ENCODE measurements at places on chromosomes 3 and 15. TPM values are rescaled to one million over a fixed set of nuclear protein-coding genes. Genes with fewer than 3 reads are reported as not detected.

The TP53BP1 gene
- 38.7 TPM for total RNA-seq

The PTX3 gene
- total RNA-seq, result not detected

The ABHD14A gene
- total RNA-seq, result 13.8 TPM

The TM4SF4 gene
- not detected for total RNA-seq

The CX3CR1 gene
- 0.21 TPM for total RNA-seq

The COL6A5 gene
- total RNA-seq, result not detected

The SCN11A gene
- not detected for total RNA-seq

The CEMIP gene
- not detected for total RNA-seq

The SKOR1 gene
- 0.09 TPM for total RNA-seq

The ECE2 gene
- total RNA-seq, result not detected

The ADGRG7 gene
- total RNA-seq, result not detected

The GAP43 gene
- total RNA-seq, result not detected

DNA sequence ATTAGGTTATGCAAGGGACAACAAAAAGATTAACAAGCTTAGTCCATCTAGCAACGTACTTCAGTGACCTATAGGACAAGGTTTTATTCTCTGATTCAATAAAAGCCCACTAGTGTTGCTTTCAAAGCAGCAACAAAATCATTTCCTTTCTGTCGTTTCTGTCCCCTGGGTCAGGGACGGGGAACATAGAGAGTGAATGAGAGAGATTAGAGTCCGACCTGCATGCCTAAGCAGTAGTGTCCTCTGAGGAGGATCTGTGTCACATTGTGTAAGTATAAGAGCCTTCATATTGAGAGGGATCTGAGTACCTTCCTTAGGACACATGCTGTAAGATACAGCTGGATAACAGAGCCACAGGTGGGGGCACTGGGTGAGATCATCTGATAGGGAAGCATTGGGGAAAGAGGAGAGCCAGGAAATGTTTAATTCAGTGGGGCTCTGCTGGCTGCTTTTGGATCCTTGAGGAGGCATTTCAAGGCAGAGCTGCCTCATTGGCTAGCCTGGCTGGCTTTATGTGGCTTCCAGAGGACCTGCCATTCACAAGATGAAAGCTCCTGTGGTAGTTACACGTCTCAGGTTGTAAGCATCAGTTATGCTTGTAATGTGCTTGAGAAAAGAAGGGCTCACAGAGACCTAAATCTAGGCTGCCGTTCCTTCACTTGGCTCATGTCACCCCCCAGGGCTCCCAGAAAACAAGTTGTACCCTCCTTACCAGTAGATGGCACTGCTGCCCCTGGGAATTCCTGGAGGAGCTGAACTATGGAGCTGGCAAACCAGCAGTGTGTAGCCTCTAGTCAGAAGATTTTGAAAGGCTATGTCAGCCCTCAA is 2.7 kb downstream of the TMEM108 start:
- peak; percentile 69 for DNase-seq

- no peak for DNase-seq
Observed at GRCh38 chr3:36319680-36320079, 60.6 kb upstream of the STAC start.

DNA sequence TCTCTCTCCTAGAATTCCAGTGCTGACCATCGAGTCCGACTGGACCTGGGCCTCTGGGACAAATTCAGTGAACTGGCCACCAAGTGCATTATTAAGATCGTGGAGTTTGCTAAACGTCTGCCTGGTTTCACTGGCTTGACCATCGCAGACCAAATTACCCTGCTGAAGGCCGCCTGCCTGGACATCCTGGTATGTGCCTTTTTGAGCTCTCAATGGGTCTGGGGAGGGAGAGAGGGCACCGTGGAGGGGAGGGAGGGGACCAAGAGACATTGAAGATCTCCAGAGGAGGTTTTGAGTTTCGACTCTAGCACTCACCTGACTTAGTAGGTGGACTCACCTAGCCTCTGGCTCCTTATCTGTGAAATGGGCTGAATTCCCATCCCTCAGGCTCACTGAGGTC is 84.2 kb downstream of the TOP2B start:
- no peak for DNase-seq

GRCh38 chr3:109137761-109138160 is 1.2 kb downstream of the C3orf85 start:
- DNase-seq, result no peak

GRCh38 chr3:41106691-41107090 is 92.6 kb upstream of the CTNNB1 start:
- DNase-seq, result no peak

DNA sequence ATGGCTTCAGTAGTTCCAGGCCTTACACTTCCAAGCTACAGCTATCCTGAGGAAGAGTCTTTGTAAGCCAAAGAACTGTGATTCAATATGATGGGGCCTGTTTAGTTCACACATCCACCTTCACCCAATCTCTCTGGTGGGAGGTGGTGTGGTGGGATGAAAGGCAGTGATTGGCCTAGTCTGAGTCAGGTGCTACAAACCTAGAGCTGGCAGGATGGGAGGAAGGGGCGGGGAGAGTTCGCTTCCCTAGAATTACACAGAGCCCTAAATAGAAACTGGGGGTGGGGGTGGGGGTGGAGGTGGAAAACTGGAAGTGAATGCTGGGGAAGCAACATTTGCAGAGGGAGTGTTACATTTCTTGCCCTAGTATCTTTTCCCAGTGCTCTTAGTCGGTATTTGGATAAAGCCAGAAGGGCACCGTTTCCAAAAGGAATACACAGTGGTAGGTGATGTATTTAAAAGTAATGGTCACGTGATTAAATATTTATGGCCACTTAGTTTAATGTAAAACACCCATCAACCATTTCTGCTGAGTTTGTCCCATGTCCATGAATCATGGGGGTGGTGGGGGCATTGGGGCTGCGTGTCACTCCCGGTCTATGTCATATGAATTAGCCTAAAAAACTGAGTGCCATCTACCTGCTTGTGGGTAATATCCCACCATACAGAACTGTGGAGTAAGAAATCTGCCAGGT is 247.6 kb upstream of the PROK2 start:
- DNase-seq, result no peak

DNA sequence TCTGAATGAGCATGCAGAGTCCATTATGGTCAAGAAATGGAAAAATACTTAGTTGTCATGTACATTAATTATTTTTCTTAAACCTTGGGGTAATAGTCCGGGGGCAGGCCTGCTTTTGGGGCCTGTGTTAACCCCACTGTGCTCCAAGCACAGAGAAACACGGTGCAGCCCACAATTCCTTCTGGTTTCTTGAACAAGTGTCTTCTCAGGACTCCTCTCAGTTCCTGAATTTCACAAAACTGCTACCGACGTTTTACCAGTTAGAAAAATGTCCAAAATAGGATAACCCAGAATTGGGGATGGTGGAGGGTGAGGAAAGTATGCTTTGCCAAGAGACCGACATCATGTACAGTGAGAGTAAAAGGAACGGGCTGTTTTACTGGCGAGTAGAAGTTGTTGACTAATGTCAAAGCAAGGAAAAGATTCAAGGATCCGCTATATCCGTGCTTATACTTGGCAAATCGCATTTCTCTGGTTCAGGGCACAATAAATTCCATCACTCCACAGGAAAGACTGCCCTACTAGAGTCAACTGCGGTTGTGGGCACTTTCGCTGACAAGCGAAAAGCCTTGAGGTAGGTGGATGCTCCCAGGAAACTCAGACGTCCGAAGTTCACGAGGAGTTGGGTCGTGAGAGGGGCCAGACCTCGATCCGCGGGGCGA is 495 bp upstream of the NXPE3 start:
- no peak for DNase-seq

DNA sequence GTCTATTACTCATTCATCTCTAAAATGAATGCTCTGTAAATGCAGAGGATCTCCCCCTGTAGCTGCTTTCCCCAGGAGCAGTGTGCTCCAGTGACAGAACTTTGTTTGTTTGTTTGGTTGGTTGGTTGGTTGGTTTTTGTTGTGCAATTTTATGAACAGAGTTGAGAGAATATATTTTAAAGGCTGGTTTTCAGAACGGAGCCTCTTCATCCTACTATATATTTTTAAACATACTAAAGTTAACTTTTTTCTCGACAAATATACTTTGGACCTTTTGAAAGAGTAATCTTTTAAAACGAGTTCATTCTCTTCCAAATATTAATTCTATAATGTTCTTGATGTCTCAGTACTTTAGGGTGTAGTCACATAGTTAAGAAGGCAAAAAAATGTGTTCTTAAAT is 20.2 kb downstream of the RYR3 start:
- DNase-seq, result no peak

GRCh38 chr3:187274977-187275338 is 16.6 kb downstream of the MASP1 start:
- DNase-seq, result no peak

DNA sequence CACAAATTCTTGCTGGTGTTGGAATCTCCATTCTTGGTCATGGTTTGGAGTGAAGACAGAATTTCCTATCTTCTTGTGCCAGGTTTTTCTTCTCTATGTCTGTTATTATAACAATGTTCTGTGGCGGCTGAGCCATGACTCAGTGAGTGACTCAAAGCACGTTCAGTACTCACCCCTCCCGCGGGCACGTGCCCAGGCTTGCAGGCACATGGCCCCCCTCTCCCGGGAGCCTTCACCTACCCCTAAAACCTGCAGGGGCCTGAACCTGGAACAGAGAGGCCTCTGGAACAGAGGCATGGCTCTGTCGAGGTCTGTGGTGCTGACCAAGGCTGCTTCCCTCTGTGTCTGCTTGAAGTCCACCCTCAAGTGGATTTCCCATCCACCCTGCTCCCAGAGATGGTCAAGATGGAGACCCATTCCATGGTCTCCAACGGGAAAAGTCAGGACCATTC is 27.6 kb downstream of the PLXNB1 start:
- DNase-seq, result no peak

GRCh38 chr3:118833075-118833474 is 201.6 kb downstream of the IGSF11 start:
- no peak for DNase-seq

- DNase-seq, result no peak
Observed at GRCh38 chr3:37907371-37907770, 45.7 kb downstream of the CTDSPL start.

DNA sequence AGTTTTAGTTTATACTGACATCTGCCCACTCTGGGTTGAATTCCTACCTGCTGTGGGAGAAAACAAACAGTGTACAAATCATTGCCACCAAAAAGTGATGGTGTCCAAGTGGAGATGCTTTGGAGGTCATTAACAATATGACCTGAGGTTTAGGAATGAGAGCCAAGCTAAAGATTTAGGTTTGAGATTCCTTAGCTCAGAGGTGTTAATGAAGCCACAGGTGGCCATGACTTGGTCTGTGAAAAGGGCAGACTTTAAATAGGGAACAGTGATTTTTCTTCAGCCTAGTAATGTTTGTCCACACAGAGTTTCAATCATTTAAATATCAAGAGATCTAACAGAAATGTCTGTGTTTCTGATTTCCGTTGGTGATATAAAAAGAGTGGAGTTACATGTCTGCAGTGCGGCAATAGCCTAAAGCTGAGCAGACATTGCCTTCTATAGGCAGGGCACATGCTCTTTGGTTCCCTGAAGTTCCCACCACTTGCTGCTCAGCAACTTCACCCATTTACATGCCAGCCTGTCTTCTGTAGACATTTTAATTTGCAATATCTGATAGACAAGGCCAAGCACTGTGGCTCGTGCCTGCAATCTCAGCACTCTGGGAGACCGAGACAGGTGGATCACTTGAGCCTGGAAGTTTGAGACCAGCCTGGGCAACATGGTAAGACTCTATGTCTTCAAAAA is 423.2 kb downstream of the IL5RA start:
- no peak for DNase-seq

DNA sequence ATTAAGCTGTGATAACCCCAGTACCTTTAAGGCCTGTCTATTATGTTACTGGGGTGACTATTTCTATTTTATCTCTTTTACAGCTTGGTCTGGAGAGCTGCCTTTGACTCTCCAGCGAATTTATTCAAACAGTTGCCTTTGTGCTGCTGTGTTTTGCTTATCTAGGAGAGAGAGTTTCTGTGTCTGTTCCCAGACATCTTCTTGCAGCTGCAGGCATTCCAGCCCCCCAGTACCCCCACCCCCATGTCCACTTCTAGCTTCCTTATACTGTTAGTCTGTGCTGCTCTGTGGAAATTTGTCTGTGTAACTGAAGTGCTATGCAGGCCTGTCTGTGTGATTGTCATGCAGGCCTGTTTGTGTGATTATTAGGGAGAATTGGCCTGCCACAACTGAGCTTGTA is 713.7 kb upstream of the SEMA6D start:
- no peak for DNase-seq

DNA sequence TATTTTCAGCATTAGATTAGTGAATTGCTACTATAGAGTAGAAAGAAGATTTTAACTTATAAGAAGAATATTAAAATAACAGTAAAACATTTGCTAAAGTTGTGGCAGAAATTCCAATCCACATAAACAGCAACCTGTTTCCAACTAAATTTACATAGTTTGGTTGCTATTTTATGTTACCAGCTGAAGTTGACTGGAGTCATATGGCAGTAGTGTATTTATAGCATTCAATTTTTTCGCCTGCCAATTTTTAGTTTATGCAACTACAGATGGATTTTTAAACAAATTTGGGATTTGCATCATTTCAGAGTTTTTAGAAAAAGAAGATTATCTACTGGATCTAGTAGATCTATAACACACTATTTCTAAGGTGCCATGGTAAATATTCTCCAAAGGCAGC is 332.5 kb upstream of the BCHE start:
- DNase-seq, result no peak

GRCh38 chr3:42556089-42556632 is 25.6 kb downstream of the SEC22C start:
- peak; percentile 87 for DNase-seq

DNA sequence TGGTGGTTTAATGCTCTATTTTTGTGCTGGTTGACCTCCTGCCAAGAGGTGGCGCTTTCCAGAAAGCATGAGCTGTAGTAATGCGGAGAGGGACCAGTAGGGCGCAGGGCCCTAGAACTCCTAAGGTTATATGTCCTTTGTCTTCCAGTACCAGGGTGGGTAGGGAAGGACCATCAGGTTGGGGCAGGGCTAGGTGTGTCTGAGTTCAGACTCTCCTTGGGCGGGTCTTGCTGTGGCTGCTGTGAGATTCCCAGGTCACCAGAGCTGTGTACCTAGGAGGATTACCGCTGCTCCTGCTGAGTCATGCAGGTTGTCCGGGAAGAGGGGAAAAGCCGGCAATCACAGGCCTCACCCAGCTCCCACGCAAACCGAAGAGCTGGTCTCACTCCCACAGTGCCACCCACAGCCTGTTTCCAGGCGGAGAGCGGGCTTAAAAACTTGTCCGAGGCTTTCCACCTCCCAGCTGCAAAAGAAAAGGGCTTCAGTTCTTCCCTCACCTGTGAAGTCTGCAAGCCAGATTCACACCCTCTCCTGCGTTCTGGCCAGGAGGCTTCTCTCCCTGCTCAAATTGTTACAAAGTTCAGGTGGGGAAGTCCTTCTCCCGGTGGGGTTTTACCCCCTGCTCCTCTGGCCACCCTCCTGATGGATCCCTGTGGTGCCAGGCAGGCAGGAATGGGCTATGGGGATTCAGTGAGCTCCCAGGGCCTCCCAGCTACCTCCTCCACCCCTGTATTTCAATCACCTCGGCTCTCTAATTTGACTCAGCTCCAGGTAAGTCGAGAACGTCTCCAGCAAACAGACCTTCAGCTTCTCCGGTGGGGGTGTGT is 37.7 kb upstream of the BCHE start:
- DNase-seq, result no peak

- DNase-seq, result no peak
Observed at GRCh38 chr3:65685621-65686235, 353.0 kb downstream of the MAGI1 start.

- DNase-seq, result no peak
Observed at GRCh38 chr3:9081184-9081818, 118.0 kb upstream of the RAD18 start.

All from activated CD4-positive, alpha-beta T cell treated with anti-CD3 and anti-CD28 coated beads, Interleukin-2, amount 10 ng/mL, durations not matched to agents 24 days and 14 days (primary cell).